Colonic mucosa (tissue), 4 donors: ENCODE measurements at places on chromosomes 4 and X. TPM values are rescaled to one million over a fixed set of nuclear protein-coding genes. Genes with fewer than 3 reads are reported as not detected.

The TMEM255A gene
- total RNA-seq = 2.6 TPM

DNA sequence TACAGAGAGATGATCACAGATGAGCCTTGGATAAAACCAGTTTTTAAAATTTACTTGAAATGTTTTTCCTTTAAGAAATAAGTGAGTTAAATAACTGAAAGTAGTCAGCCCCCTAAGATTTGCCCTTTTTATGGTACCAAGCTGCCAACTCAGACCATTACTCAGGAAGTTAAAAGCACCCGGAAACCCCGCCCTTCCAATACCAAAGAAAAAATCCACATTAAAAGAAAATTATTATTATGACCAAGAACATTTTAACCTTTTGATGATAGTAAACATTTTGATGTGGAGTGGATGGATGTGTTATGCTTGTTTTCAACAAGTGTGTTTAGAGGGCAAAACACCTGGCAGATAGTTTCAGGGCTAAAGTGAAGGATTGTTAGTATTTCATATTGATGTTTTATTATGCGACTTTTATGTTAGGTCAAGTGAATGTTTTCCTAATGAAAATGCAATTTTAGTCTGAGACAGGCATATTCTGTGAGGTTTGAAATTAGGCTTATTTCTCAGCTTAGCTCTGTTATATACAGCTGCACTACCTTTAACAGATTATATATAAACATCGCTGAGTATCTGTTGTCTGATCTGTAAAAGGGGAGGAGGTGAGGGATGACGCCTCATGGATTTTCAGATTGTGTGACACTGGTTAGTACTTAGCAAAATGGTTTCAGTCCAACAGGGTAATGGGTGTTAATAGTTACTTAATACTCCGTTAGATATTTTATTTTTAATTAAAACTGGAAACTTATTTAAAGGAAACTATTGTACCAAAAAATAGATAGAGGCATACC, 89.0 kb downstream of the KDM6A start:
- DNase-seq = no peak

GRCh38 chrX:153650959-153651358, 4.0 kb downstream of the DUSP9 start:
- DNase-seq = no peak

DNA sequence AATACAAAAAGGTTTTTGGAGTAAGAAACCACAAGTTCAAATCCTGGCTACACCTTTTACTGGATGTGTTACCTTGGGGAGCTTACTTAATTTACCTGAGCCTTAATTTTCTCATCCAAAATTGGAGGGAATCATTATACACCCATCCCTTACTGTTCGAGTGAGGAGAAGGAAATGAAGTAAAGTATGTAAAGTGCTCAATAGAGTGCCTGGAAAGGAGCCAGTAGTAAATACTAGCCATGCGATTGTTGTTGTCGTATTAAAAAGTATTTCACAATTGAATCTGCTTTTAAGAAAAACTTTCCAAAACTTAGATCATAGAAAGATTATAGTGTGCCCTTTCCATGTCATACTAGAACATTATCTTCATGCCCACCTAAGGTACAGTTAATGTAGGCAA, 124.5 kb downstream of the ATXN3L start:
- DNase-seq = no peak

- DNase-seq = no peak
Observed at GRCh38 chr4:39814403-39815185, 116.7 kb downstream of the UBE2K start.

The NALF2 gene
- total RNA-seq = 0.72 TPM

The CXCL9 gene
- 0.52 TPM for total RNA-seq

- no peak for DNase-seq
Observed at GRCh38 chrX:35711281-35711680, 86.9 kb upstream of the MAGEB16 start.

The ZFP42 gene
- total RNA-seq = not detected

GRCh38 chrX:108353452-108353851, 84.8 kb downstream of the COL4A6 start:
- no peak for DNase-seq
